Tongue (tissue), 3 donors: ENCODE measurements at places on chromosomes 16 and 17.

DNA sequence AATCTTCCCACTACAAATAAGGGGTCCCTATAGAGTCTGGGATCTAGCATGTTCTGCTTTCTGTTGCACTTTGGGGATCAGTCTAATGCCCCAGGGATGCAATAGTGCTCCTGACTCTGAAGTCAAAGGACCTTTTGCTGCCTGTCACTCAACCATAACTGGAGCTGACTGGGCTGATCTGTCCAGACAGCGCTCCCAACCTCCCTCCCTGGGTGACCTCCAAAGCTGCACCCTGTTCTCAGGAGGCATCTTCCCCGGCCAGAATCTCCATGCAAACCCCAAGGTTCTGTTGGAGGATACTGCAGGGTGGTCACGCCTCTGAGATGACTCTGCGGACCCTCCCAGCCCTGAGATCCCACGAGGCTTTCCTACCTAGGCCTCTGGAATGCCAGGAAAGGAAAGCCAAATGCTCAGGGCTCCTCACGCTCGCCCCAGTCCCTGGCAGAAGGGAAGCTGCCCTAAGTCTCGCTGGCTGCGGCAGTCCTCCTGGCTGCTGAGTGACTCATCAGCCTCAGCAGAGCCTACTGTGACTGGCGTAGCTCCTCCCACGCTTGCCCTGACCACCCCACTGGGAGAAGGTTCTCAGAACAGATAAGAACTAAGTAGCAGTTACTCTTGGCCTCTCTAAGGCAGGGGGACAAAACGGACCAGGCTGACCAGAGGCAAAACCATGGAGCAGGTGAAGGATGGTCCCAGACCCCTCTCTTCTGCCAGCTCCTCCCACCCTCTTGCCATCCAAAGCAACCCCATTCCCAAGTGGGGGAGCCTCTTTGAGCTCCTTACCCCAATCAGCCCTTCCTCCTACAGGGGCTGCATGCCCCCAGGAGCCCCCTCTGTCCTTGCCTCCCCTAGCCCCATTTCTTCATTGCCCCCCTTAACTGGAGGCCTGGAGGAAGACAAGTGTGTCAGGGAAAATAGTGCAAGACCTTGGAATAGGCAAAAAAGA is 124.1 kb upstream of the TNRC6C start:
- no peak for DNase-seq

GRCh38 chr16:31710880-31711279 is 162.7 kb upstream of the ZNF267 start:
- DNase-seq, result no peak

DNA sequence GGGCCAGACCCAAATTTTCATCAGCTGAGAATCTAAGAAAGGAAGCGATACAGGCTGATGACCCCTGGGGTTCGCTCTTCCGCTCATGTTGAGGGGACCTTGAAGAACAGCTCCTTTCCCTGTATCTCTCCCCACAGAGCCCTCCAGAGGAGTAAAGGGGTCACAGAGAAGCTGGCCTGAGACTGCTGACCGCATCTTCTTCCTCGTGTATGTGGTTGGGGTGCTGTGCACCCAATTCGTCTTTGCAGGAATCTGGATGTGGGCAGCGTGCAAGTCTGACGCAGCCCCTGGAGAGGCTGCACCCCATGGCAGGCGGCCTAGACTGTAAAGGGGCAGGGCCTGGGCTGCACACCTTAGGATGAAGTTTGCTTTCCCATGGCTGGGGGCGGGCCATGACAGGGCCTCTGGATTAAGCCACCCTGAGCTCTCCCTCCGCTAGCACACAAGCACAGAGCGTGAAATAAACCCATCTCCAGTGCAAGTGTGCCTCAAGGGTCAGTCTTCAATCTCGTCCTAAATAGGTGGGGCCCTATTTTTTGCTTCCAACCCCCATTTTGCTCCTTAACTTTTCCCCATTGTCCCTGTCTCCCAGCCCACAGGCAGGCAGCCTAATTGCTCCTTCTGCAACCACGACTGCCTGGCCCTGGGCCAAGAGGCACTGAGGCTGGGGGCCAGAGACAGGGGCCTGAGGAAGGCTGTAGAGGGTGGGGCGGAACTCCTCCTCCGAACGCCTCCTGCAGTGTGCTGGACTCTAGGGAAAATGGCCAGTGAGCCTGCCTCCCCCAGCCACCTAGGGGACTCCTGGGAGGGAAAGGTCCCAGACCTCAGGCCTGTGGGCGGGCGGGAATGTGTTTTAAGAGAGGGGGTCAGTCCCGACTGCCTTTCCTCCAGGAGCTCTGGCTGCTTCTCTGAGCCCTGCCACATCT is 3.6 kb downstream of the ZACN start:
- DNase-seq, result no peak

DNA sequence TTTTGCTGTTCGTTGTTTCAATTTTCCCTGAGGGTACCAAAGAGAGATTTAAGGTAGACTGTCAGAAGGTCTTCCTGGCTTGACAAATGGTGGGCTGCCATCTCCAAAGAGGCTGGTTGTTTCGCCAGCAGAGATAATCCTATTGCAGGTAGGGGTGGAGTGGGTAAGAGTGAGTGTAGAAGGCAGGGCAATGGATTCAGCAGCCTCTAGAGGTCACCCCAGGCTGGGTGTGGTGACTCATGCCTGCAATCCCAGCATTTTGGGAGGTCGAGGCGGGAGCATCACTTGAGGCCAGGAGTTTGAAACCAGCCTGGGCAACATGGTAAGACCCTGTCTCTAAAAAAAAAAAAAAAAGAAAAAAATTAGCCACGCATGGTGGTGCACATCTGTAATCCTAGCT is 34.6 kb downstream of the DCAKD start:
- no peak for DNase-seq

GRCh38 chr17:31155208-31155810 is 60.5 kb downstream of the NF1 start:
- no peak for DNase-seq

GRCh38 chr16:23282568-23282967 is 19.5 kb upstream of the SCNN1B start:
- no peak for DNase-seq

DNA sequence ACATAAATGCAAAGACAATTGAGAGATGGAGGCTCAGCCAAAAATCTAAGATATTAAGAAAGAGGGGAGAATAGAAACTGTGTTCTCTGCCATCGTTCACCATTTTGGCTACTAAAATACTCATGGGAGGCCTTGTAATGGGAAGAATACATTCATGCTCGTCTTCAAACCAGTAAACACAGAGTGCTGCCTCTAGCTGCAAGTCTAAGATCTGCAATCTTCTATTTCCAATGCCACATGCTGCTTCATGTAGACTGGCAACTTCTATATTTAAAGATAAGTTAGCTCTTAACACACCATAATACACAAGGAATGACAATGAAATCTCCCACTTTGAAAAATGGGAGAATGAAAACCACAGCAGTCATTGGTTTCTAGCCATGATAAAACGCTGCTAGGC is 387.3 kb downstream of the HS3ST3B1 start:
- no peak for DNase-seq

DNA sequence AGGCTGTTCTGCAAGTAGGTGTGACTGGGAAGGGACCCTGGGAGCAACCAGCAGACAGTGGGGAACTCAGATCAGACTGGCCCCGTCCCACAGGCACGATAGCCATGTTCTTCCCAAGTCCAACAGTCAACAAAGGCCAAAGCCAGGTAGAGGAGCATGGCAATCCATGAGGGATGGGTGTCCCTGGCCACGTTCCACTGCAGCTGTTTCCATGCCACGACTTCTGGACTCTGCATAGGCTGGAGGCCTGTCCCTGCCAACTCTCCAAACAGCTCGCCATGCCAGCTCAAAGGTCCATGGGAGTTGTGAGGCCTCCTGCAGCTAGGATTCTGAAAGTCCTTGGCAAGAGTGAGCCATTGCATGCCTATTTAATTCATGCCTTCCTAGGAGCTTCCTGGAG is 459.8 kb downstream of the CDH8 start:
- no peak for DNase-seq

DNA sequence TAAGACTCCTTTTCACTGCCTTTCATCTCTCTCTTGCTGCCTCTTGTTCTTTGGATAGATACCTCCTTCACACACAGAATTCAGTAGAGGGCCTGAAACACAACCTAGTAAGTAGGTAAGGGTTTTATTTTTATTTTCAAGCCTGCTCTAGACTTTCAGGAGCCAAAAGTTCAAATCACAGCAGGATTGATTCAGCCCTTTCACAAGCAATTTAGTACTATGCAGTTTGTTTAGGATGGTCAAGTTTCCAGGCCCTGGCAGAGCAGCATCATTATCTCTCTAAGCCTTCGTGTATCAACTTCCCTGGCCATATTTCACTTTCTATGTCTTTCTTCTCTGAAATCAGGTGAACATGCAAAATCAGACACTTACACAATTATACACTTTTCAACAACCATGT is 148.8 kb upstream of the CORO6 start:
- no peak for DNase-seq

- DNase-seq, result no peak
Measured at GRCh38 chr17:79532107-79532790, 78.6 kb downstream of the RBFOX3 start.

DNA sequence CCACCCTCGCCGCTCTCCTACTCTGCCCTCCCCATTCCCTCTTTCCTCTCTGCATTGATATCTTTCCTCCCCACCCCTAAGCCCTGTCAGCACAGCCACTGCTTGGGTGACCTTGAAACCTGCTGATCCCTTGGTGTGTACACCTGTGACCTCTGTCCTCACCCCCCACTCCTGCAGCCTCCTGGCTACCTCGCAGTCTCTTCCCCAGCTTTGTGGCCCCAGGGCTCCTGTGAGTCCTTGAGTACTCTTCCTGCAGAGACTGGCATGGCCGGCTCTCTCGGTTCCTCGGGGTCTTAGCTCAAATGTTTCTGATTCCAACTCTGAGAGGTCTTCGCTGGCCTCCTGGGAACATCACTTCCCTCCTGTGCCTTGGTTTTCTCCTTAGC is 31.7 kb downstream of the ADCY7 start:
- DNase-seq, result no peak

DNA sequence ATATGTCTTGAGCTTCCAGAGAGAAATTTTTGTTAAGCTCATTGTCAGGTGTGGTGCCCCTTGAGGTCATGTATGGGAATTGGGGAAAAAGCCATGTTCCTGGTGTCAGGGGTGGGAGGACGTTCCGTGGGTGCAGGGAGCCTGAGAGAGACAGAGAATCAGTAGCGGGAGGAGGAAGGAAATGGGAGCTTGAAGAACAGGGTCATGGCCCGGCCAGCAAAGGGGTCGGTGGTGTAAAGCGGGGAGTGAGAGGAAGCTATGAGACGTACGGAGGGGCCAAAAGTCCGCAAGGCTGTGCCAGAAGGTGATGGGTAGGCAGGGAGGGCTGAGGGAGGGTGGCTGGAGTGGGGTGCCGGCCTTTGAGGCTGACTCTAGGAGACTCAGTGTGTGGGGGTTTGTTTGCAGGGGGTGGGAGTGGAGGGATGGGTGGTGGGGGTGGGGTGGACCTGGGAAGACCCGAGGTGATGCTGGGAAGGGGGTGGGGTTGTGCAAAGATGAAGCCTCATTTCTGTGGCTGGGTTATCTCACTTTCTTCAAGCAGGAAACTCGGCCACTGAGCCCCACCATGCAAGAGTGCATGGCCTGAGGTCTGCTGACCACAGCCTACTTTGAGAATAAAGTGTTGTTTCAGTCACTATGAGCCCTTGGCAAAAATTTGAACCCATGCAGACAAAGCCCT is 63.6 kb downstream of the PLCG2 start:
- DNase-seq, result no peak

GRCh38 chr17:68963958-68964357 is 8.8 kb upstream of the ABCA8 start:
- DNase-seq, result no peak

DNA sequence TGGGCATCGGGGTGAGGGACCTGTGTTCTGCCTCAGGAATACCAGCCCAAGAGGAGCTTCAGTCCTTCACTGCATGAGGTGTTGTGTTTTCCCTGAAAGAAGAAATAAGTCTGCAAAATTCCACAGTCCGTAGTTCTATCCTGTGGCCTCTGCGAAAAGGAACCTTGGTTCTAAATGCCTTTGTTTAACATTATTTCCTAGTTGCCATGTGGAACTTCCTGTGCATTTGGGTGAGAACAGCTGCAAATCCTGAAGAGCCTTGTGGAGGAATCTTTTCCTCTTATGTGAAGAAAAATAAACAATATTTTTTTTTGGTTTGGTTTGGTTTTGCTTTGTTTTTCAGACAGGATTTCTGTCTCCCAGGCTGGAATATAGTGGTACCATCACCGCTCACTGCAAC is 9.8 kb downstream of the PSKH1 start:
- DNase-seq, result no peak

- no peak for DNase-seq
Measured at GRCh38 chr17:1916316-1916715, 86.5 kb downstream of the RPA1 start.

DNA sequence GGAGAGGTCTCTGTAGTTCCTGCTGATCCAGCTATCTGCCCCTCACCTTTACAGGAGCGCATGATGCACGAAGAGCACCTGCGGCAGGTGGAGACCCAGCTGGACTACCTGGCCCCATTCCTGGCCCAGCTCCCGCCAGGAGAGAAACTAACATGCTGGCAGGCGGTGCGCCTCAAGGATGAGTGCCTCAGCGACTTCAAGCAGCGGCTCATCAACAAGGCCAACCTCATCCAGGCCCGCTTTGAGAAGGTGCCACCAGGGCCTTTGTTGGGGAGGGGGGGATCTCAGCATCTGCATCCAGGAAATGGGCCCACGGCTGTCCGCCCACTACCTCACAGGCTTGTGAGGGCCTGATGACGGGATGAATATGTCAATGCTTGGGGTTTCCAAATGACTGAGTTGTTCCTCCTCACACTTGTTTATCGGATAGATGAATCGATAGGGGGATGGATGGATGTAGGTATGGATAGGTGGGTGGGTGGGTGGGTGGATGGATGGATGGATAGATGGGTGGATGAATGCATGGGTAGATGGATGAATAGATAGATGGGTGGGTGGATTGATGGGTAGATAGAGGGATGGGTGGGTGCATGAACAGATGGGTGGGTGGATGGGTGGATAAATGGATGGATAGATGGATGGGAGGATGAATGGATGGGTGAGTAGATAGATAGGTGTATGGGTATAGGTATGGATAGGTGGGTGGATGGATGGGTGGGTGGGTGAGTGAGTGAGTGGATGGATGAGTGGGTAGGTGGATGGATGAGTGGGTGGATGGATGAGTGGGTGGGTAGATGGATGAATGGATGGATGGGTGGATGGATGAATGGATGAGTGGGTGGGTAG is 7.0 kb upstream of the KATNB1 start:
- no peak for DNase-seq

DNA sequence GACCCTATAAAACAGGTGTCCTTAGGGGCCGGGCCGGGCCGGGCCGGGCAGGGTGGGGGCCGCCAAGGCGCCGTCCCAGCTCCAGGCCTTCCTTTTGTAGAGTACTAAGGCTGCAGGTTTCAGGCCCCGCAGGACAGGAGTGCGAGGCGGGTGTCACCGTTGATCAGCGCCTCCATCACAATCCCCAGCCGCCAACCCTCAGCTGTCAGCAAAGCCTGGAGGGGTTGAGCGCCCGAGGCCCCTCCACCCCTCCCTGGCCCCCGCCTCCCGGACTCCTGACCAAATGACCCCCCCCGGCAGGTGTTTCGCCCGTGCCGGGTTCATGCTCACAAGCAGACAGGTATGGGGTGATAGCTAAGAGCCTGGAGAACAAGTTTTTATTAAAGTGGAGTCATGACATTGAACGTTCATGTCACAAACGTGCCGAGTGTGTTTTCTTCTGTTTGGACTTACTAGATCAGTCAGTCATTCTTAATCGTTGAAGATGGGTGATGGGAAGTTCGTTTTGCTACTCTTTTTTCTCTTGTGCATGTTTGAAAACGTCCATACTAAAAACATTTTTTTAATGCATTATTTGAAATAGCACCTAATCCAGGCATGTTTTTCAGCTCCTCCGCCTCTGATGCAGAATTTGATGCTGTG is 534 bp downstream of the ARL2BP start:
- no peak for DNase-seq
